ENCODE measurements at places on chromosomes 7 and 10.

- DNase-seq: no peak
Measured at GRCh38 chr7:140041659-140042385, 20.9 kb downstream of the PARP12 start.

GRCh38 chr10:9228771-9229170 lies 1174.3 kb downstream of the GATA3 start:
- DNase-seq: no peak

DNA sequence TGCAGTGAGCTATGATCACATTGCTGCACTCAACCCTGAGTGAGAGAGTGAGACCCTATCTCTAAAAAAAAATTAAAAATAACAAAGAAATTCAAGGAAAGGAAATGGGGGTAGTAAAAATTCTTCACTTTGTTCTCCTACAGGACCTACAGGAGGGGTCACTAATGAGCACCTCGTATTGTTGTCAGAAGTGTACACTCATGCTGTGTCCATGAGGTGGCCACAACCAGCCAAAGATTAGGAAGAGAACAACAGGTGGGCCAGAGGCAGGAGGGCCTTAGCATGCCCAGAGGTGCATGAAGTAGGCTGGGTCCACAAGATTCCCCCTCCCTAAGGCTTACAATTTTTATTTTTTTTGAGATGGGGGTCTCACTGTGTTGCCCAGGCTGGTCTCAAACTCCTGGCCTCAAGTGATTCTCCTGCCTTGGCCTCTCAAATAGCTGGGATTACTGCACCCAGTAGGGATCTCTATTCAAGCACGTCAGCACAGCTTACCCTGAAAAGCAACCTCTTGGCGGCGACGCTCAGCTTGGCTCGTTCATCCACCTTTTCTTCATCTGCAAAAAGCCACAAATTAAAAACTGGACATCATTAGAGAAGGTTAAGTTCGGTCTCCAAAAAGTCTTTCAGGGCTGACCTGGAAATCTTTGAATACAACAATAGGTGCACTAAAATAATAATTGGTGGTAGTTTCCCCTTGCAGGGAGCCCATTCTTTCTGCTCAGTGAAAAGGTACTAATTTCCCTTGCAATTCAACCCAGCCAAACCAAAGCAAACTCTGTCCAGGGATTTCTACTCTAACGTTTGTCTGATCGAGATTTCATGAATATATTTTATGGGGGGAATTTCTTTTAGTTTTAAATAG lies 104.4 kb downstream of the SVIL start:
- peak; percentile 8 for DNase-seq

DNA sequence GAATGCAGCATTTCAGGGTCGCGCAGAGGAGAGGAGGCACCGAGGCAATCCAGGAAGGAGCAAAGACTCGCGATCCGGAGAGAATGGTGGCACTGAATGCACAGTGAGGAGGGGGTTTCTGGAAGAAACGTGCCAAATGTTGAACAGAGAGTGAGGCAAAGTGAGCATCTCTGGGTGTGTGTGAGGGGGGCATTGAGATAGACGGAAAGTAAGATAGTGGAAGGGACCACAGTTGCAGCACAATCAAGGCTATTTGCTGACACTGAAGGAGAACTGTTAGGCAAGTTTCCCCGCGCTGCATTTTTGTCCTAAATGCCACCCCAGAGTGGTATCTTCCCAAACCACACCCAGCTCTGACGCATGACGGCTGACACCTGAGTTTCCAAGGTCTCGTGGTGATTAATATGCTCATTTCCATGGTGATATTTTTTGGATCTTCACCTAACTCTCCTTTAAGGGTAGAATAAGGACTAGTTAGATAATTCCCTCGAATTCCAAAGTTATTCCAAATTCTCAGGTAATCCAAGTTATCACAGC lies 14.4 kb upstream of the ADO start:
- no peak for DNase-seq

- DNase-seq: no peak
Measured at GRCh38 chr10:50809596-50809995, 69.9 kb downstream of the ASAH2B start.
